Stimulated activated CD8-positive, alpha-beta memory T cell treated with anti-CD3 and anti-CD28 coated beads, Interleukin-2, amount 100 ng/mL, for 48 hours (primary cell): ENCODE measurements at places on chromosomes 7 and 10.

DNA sequence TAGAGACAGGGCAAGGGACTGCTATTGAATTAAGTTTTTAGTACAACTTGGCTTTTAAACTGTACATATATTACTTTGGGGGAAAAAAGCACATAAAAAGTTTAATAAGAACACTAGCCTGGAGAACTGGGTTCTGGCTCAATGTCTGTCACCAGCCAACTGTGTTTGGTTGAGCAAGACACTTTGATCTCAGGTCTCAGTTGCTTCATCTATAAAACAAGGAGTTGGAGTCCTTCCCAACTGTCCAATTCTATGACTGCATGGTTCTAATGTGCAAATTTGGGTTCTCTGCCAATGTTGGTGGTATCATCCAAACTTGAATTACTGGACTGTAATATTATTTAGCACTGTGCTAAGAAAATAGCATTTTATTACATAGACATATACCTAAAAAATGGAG is 50.3 kb downstream of the ATXN7L1 start:
- no peak for DNase-seq

DNA sequence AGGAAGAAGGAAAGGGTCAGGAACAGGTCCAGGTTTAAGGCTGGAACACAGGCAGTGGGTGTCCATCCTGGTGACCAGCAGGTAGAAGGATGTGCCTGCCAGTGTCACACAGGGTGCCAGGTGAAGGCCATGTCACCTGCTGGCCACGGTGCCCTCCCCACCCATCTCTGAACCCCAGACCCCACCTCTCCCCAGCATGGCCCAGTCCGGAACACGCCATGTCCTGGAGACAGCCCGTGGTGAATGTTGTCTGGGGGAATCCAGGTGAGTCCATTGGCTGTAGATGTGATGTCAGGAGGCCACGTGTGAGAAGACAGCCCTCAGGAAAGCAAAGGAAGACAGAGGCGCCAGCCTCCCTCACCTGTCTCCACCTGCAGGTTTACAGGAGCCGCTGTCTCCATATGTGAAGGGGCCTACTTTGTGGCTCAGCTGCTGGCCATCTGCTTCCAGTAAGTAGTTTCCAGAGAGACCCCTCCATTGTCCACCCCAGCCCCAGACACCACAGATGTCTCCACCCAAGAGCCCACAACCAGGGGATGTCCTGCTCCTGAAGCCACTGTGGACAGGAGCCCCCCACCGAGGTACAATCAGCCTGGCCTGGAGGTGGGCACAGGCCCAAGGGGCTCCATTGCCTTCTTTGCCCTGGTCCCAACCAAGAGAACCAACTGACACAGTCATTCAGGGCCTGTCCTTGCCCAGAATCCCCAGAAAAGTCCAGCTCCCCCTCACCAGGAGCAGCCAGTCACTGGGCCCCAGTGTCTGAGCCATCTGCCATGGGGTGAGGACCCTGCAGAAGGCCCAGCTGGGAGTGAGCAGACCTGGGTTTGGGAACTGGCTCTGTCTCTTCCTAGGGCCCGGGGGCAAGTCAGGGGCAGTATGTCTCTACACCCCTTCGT is 20.7 kb downstream of the TMEM72 start:
- no peak for DNase-seq

DNA sequence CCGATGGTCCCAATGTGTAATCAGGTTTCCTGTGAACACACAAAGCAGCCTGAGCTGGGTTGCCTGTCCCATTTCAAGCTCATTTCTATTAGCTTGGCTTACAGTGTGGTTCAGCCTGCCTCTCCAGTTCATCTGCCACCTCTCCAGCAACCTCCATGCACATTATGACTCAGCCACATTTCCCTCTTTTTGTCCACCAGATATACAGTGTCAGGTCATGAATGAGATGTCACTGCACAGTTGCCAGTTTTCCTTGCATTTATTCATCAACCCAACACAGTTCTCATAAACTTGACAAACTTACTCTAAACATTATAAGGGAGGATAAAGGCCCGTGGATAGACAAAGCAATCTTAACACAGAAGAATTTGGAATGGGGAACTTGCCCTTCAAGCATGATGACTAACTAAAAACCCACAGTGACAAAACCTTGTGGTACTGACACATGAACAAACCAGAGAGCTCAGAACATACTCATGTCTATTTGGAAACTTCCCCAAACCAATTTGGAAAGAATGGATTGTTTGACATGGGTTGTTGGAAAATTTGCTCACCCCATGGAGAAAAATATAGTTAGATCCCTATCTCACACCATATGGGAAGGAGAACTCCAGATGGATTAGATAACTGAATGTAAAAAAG is 2.5 kb upstream of the CFAP58 start:
- no peak for DNase-seq

GRCh38 chr10:52111101-52111891 is 202.8 kb upstream of the DKK1 start:
- no peak for DNase-seq

DNA sequence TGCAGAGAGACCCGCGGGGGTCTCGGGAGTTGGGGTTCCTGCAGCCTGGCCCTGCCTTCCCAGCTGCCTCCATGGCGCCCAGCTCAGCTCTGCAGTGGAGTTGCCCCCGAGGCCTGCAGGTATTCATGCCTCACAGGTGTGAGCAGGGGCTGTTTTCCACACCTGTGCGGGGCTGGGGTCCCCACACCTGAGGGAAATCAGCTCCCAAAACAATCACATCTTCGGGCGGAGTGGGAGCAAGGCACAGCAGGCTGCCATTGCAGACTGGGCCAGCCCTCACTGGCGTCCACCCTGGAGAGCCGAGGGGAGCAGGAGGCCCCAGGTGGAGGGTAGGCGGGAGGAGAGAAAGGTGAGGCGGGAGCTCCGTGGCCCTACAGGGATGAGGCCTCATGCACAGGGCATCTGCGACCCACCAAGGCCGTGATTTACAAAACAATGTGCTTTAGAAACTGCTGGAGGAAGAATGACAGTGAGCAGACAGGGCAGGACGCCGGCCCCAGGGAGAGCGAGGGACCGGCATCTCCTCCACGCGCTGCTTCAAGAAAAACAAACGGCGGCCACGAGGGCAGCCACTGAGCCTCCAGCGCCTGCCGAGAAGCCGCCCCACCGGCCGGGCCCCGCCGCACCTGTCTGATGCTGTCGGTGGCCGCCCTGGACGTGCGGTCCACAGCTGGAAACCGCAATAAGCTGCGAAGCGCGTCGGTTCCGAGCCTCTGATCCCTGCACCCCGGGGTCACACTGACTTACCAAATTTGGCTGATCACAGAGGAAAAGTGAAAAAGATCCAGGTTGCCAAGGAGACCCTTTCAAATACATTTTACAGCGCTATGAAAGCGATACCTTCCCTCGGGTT is 53.0 kb upstream of the PDGFA start:
- DNase-seq, result no peak

GRCh38 chr10:104328896-104329710 is 9.2 kb downstream of the ITPRIP start:
- DNase-seq, result peak; percentile 70

DNA sequence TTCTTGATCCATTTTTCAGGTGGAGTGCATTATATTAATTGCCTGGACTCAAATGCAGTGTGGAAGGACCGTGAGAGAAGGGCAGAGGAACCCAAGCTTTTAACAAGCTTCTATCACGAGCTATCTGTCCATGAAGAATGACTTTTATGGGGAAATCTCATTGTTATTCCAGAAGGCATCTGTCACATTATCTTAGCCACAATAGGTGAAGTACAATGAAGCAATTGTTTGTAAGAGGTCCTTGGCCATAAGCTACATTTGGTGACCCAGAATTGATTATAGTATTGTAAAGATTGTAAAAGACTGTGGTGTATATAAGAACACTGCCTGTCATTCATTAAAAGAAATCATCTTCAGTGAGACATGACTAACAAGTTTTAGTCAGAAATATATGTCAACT is 58.6 kb upstream of the RELN start:
- no peak for DNase-seq

- DNase-seq, result no peak
Measured at GRCh38 chr10:115883372-115883771, 389.6 kb downstream of the GFRA1 start.

- no peak for DNase-seq
Measured at GRCh38 chr7:97401398-97401797, 283.9 kb downstream of the SDHAF3 start.

- DNase-seq, result no peak
Measured at GRCh38 chr7:128963327-128963757, 25.6 kb downstream of the IRF5 start.

GRCh38 chr7:20647908-20648776 is 32.7 kb downstream of the ABCB5 start:
- no peak for DNase-seq

DNA sequence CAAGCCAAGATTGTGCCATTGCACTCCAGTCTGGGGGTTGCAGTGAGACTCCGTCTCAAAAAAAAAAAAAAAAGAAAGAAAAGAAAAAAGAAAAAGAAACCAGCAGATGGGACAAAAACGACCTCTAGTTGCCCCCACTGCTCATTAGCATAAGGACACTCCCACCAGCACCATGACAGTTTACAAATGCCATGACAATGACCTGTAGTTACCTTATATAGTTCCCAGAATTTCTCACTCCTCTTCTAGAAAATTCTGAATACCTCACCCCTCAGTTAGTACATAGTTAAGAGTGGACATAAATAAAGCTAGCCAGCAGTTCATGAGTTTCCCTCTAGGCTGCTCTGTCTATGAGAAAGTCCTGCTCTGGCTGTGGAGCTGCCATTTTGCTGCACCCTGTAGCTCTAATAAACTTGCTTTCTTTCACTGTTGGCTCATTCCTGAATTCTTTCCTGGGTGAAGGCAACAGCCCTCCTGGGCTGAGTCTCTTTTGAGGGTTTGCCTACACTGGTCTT is 276.8 kb upstream of the AKR1E2 start:
- DNase-seq, result no peak

DNA sequence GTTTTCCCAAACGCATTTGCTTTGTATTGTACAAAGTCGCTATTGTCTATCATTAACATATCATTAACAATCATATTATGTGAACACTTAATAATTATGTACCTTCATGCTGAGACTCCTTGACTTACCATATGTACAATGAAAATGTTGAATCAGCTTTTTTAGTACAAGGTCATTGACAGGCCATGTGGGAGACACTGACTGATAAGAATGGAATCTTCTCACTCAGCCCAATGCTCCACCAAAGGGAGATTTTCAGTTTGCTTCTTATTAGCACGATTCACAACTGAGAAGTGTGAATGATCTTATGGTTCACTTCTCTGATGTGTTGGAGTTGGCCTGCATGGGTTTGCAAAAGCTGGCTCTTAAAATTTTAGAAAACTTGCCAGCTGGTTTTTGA is 253.5 kb upstream of the TEX47 start:
- no peak for DNase-seq

DNA sequence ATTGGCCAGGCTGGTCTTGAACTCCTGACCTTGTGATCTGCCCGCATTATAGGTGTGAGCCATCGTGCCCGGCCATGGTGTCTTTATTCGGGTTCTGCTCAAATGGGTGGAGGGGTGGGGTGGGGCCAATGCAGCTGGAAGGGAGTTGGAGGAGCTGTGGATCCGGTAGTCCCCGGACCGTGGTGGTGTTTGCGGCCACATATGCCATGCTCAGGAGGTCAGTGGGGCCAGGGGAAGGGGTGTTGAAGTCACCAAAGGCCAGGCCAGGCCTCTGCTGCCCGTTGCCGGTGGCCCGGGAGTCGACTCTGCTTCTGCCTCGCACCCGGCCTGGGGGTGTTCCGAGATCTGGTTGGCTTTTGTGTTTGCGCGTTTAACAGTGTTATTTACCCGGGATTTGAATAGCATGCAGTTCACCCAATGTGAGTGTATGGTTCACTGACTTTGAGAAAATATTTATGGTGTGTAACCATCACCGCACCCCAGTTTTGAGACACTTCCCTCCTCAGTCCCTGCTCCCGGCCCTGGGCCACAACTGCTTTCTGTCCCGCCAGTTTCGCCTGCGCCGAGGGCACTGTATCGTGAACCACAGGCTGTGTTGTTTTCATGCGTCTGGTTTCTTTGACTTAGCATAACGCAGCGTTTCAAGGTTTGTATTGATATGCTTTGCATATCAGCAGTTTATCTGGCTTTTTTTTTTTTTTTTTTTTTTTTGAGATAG is 10.7 kb downstream of the INPP5A start:
- no peak for DNase-seq

GRCh38 chr7:3805151-3805550 is 504.1 kb downstream of the SDK1 start:
- DNase-seq, result no peak

DNA sequence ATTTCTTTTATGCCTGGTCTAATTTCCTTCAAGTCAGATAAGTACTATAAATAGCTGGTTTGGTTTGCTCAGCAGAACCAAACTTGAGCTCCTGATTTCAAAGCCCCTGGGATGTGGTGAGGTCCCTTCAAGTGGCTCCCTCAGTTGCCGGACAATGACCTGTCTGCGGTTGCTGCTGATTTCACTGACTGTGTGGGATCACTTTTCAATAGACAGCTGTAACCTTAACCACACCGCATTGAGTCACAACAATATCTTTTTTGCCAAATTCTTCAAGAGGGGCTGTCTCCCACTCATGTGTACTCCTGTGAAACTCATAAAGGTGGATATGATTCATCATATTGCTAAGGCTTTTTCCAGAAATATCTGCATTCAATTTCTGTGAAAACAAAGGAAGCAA is 23.1 kb upstream of the ITGA8 start:
- DNase-seq, result no peak

DNA sequence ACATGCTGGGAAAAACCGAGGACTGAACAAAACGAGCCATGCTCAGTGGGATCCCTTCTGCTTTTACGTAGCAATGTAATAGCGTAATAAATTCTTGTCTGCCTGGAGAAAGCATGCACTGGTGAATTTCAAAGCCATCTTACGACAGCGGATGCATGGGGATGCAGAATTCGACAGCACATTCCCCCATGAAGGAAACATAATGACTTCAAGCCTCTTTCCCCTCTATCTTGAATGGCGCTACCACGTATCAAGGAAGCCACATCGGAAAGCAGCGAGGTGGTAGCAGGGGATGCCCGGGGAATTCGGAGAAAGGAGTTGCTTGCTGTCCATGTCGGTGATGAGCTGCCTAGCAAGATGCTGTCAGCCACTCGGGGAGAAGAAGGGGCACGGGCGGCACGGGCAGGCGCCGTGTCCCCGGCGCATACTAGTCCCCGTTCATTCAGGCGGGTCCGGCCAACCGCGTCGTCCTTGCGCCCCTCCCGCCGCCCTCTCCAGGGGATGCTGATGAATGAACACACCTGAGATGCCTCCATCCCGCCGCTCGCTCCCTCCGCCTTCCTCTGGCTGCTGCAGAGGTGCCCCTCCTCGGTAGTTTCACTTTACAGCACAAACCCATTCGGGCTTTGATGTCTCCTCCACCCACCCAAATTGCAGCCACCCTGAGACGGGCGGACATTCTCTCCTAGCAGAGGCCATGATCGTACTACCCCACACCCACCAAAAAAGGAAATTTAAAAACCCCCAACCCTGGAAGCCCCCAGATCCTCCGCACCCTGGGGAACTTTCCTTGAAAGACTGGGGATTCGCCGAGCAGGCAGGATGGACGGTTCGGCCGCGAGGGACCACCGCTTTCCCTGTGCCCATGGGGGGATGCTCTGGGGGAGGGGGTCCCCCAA is 644 bp downstream of the SORBS1 start:
- peak; percentile 5 for DNase-seq

GRCh38 chr10:122113945-122114747 is 125.2 kb downstream of the TACC2 start:
- no peak for DNase-seq

GRCh38 chr7:27997188-27997707 is 183.3 kb downstream of the JAZF1 start:
- no peak for DNase-seq
